ENCODE measurements at places on chromosomes 3 and 15.
A peak's percentile ranks its signal among the peaks of the same experiment; 100 is the strongest.

GRCh38 chr3:43704697-43705096 is 14.0 kb downstream of the ABHD5 start:
- DNase-seq = no peak

- DNase-seq = no peak
Observed at GRCh38 chr3:196754091-196754981, 14.7 kb downstream of the PAK2 start.

DNA sequence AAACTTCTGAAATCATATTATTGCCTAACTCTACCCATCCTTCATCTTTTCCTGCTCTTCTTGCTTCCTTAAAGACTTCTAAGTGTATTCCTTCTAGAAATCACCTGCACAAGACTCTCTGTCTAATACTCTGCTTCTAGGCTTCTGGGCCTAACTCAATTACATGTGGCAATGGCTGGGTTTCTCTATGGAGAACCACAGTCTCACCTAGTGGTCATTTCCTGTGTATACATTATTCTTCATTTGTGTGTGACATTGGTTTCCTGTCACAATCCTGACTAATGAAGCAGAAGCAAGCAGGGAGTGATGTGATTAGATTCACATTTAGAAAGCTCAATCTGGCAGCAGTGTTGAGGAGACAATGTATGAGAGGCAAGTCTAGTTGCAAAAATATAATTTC is 16.9 kb upstream of the CLDN1 start:
- DNase-seq = no peak

DNA sequence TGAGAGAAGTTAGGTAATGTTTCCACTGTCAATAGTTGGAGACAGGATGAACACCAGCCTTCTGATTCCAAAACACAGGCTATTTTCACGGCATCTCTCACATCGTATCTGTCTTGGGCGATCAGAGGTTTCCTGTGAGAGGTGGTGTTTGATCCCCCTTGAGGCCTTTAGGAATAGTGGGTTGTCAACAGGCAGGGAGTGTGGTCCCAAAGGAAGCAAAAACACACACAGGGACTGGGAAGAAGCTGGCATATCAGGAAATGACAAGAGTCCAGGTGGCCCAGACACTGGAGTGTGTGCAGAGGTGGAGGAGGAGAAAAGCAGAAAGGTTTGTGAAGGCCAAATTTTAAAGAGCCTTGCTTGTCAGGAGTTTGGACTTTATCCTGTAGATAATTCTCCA is 6.6 kb upstream of the MAGEF1 start:
- DNase-seq = no peak

GRCh38 chr3:47022641-47023071 is 43.2 kb downstream of the NBEAL2 start:
- no peak for DNase-seq

- peak; percentile 4 for DNase-seq
Observed at GRCh38 chr15:56365075-56365711, at the start of gene TEX9. TEX9 (plus strand) TSS chr15:56365426; CDS start chr15:56365451, 25 bp downstream.

DNA sequence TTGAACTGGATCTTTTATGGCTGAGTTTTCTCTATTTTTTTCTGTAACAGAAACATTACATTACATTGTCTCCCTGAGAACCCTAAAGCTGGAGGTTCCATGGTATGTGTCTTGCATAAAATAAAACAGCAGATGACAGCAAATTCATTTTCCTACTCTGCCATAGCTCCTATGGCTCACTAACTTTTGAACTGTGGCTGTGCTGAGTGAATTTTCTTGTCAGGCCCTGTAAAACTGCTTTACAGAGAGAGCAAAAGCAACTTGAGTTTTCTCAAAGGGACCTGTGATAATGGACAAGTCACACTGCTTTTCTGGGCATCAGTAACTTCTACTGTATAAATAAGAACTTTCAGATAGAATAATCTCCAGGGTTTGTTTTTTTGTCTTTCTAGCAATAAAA is 129.9 kb upstream of the TSC22D2 start:
- DNase-seq = no peak

GRCh38 chr3:87173071-87173470 is 54.0 kb upstream of the CHMP2B start:
- no peak for DNase-seq

DNA sequence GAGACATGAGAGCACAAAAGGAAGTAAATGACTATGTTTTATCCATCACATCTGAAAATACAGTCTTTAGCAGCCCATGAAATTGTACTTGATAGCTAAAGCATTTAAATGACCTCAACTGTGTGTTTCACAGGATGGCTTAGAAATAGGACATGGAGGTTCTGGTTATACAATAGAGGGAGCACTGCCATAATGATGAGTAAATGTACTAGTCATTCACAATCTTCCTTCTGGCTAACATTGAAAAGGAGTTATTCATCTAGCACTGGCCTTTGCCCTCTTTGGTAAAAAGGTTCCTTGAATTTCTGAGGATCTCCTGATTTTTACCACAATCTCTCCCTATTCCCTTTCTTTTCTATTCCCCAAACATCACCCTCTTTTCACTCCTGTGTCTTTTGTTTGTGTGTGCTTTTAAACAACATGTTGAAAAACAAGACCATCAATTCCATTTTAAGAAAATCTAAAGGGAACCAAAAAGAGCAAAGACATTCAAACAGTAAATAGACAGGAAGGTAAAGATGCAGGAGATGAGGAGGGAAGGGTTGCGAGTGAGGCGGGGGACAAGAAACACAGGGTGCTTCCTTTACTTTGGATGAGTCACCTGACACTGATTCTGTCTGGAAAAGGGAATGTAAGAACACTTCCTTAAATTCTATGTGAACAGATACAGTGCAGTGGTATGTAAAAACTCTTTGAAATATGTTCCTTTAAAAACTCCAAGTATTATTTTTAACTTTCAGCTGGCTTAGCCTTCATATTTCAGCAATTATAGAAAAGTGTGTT is 619.0 kb downstream of the MECOM start:
- no peak for DNase-seq

DNA sequence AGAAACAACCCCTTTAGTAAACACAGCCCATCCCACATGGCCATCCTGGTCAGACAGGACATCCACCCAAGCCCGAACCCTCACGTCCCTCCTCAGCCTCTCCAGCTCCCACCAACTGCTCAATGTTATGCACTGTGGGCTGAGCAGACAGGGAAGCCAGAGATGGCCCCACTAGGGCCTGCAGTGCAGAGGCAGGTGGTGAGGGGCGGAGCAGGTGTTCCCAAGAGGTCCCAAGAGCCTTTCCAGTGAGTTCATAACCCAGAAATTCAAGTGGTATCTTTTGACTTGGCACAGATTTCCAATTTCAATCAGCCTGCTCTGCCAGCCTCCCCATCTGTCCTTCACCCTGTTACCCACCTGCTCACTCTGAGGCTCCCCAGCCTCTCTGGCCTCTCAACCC is 130.3 kb downstream of the LIPC start:
- DNase-seq = no peak

DNA sequence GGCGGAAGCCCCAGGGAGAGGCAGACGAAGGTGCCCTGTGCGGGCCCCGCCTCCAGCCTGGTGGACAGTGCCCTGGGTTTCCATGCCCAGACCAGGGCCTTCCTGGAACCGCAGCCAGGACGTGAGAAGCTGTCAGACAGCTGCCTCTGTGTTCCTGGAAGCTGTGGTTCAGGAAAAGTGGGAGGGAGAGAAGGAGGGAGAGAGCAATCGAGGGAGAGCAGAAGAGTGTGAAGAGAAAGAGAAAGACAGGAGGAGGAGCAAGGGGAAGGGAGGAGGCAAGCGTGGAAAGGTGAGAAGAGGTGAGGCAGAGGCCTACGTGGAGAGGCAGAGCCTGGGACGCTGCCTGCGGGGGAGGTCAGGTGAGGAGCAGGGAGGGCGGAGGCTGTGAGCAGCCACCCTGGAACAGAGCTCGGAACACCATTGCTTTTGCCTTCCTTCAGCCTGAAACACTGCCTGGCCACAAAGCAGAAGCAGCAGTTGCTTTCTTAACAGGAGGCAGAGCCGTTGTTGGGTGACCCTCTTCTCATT is 18.6 kb downstream of the ZDHHC19 start:
- DNase-seq = no peak

- DNase-seq = no peak
Observed at GRCh38 chr3:177371888-177372287, 174.6 kb upstream of the TBL1XR1 start.

DNA sequence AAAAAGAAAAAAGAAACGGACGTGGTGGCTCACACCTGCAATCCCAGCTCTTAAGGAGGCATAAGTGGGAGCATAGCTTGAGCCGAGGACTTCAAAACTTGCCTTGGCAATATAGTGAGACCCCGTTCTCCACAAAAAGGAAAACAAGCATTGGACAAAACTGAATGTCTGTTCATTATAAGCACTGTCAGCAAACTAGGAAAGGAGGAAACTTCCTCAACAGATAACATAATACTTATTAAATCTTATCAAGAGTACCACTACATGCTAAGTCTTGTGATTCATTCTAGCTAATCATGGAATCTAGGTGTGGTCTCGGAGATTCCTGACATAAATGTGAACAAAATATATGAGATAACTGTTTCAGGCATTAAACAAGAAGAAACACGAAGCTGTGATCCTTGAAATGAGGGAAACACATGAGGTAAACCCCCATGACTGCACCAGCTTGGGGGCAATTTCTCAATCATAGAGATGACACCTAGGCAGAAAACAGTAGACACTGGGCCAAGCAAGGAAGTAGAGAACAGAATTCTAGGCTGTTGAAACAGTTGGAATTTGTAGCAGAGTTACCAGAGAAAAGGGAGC is 33.3 kb downstream of the TRPM7 start:
- DNase-seq = no peak

GRCh38 chr15:67105065-67105951 is 39.9 kb downstream of the SMAD3 start:
- no peak for DNase-seq

DNA sequence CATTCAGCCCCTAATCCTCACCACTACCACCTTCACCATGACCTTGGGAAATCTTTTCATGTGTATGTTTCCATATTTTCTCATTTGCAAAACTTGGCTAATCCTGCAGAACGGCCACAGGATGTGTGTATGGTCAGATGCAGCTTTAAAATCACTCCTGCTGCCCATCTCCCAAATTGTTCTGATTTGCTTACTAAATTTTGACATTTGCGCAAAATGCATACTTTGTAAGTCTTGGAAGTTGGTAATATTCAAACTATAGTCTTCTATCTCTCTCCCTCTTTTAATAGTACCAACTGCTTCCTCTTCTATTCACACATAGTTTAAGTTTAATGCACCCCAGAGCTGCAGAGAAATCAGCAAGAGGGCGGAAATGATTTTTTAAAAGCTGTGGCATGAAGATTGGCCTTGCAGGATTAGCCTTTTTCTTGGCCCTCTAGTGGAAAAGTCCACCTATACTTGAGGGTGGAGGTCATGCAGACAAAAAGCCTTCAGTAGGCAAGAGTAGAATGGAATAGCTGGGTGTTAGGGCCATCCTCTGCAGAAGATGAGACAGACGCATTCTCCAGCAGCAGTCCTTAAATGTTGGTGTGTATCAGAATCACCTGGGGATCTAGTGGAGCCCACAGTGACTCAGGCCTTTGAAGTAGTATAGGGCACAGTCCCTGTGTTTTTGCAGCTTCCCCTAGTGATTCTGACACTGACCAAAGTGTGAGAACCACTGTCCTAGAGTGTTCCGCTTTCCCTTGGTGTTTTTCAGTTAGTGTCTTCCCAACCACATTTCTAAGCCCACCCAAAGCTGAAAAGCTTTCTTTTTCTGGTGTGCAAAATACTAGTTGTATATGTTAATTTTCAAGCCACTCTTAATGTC is 181.7 kb downstream of the CHST2 start:
- DNase-seq = no peak
